Sigmoid colon (tissue), 7 donors: ENCODE measurements at places on chromosomes 13 and 19. TPM values are rescaled to one million over a fixed set of nuclear protein-coding genes. Genes with fewer than 3 reads are reported as not detected.
A peak's percentile ranks its signal among the peaks of the same experiment; 100 is the strongest.

The NXNL1 gene
- not detected for polyA plus RNA-seq

- no peak for DNase-seq
Measured at GRCh38 chr19:2363419-2363818, 3.4 kb downstream of the TMPRSS9 start.

The ODAD3 gene
- polyA plus RNA-seq: 1.4 TPM

- no peak for DNase-seq
Measured at GRCh38 chr13:73195091-73195490, 136.3 kb downstream of the KLF5 start.

The KRTDAP gene
- polyA plus RNA-seq: not detected

DNA sequence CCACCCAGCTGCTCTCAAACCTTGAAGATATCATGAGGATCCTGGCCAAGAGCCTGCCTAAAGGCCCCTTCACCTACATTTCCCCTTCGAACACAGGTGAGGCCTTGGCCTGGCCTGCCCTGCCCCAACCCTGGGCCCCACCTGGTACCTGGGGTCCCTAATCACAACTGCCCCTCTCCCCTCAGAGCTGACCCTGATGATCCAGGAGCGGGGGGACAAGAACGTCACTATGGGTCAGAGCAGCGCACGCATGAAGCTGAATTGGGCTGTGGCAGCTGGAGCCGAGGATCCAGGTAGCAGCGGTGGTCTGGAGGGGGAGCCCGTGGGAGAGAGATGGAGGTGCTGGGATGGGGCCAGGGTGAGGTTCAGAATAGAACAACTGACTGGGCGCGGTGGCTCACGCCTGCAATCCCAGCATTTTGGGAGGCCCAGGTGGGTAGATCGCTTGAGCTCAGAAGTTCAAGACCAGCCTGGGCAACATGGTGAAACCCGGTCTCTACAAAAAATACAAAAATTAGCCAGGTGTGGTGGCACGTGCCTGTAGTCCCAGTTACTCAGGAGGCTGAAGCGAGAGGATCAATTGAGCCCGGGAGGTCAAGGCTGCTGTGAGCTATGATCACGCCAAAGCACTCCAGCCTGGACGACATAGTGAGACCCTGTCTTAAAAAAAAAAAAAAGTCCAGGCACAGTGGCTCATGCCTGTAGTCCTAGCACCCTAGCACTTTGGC is 17.5 kb downstream of the DDX39A start:
- DNase-seq: peak; percentile 56
